Ovary (tissue), 10 donors: ENCODE measurements at places on chromosomes 2 and 18. TPM values are rescaled to one million over a fixed set of nuclear protein-coding genes. Genes with fewer than 3 reads are reported as not detected.

Gene NCKAP5
- 2.6 TPM for total RNA-seq

Gene PAX8
- total RNA-seq = 0.15 TPM

Gene CXCR4
- 2.7 TPM for total RNA-seq

Gene RTKN
- total RNA-seq = 19.2 TPM

Gene BCL11A
- total RNA-seq = 3.0 TPM

Gene TEKT4
- total RNA-seq = 0.27 TPM

Gene PMAIP1
- 0.72 TPM for total RNA-seq

Gene TWIST2
- total RNA-seq = 22.3 TPM

GRCh38 chr2:13014783-13015182, 298.0 kb downstream of the TRIB2 start:
- no peak overlapping the region for H3K4me3 ChIP-seq
- no peaks in the 10 kb centered on the region for H3K27me3 ChIP-seq
- no peak overlapping the region for H3K27ac ChIP-seq
- DNase-seq = no peak

- H3K27me3 ChIP-seq = no peaks in the 10 kb centered on the region
- H3K36me3 ChIP-seq = no peaks in the 10 kb centered on the region
- peak; percentile 41 for DNase-seq
- no peak within 1 kb of the TSS for H3K27ac ChIP-seq
Measured at GRCh38 chr18:500632-501405, at the start of gene COLEC12. COLEC12 (minus strand) TSS chr18:500701; CDS start chr18:500514, 187 bp downstream.

DNA sequence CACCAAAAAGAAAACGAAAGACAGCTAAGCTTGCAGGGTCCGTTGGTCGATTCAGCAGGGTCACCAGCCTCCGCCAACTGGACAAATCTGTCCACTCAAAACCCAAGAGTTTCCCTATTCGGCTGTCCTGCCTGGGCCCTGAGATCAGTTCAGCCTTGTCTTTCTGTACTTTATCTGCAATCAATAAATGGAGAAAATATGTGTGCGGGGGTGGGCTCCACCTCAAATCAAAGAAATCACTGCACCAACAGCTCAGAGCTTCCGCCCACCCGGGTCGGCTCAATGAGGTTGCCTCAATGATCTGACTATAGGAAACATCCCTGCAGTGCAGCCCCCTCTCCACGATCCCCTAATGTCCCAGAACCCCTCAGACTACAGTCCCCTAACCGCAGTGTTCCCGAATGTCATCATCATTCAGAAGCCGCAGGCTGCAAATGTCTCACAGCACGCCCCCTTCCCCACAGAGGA, 447 bp downstream of the GGCX start:
- no peaks in the 10 kb centered on the region for H3K27me3 ChIP-seq
- DNase-seq = no peak
- peak overlapping the region; percentile 18 for H3K27ac ChIP-seq
- H3K36me3 ChIP-seq = no peaks in the 10 kb centered on the region
- H3K4me3 ChIP-seq = peak overlapping the region; percentile 94

- H3K4me3 ChIP-seq = no peak overlapping the region
- peaks cover 12% of the 10 kb centered on the region for H3K4me1 ChIP-seq
- no peaks in the 10 kb centered on the region for H3K36me3 ChIP-seq
- no peak for DNase-seq
Measured at GRCh38 chr2:12672711-12673315, 43.9 kb upstream of the TRIB2 start.

DNA sequence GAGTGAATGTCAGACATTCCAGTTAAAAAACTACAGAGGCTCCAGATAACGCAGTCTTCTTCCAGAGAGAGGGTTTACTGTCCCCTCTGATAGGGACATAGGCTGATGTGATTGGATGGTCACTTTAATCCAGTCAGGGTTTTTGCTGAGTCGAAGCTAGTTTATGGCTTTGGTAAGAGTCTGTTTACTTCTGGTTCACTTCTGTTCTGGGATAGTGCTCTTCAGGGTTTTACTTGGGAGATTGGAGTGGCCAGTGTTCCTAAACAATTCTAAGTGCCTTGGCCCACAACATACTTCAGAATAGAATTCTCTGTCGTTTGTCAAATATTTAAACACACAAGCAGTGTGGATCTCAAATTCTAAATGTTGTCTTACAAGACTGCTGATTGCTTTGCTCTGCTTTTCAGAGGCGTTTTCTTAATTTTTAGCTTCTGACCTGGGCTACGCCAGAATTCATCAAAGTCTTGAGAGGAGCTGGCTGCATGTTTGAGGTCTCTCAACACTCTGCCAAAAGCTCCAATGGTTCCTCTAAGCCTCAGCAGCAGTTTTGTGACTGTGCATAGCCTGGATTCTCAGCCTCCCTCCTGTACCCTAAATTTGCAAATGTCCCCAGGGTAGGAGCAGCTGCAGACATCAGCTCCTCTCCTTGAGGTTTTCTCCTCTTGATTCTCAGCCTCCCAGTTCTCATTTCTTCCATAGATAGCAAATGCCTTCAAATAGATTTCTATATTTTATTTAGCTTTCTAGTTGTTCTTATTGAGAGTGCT, 105.8 kb downstream of the BABAM2 start:
- H3K4me3 ChIP-seq = no peak overlapping the region
- no peaks in the 10 kb centered on the region for H3K4me1 ChIP-seq
- no peak overlapping the region for H3K27ac ChIP-seq
- no peaks in the 10 kb centered on the region for H3K36me3 ChIP-seq
- no peak for DNase-seq

- peak overlapping the region; percentile 19 for H3K27ac ChIP-seq
- no peaks in the 10 kb centered on the region for H3K4me1 ChIP-seq
- H3K36me3 ChIP-seq = no peaks in the 10 kb centered on the region
- H3K4me3 ChIP-seq = no peak overlapping the region
Measured at GRCh38 chr18:55907453-55908175, 319.6 kb upstream of the TCF4 start.

DNA sequence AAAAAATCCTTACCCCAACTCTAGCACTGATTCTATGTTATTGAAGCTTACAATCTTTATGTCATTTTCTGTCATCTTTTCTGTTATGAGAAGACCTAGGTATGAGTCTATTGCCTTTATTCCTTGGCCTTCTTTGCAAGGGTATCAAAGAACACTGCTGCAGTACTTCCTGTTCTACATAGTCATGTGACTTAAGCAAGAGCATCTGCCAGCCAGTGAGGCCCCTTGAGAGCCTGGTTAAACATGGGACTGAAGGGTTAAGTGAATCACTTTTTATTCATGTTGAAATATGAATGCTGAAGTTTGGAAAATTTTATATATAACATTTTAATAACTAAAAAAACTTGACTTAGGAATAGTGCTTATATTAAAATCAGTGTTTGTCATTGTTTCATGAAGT, 844 bp upstream of the CPS1 start:
- no peak overlapping the region for H3K4me3 ChIP-seq
- no peaks in the 10 kb centered on the region for H3K36me3 ChIP-seq
- no peaks in the 10 kb centered on the region for H3K4me1 ChIP-seq
- no peaks in the 10 kb centered on the region for H3K27me3 ChIP-seq

GRCh38 chr2:237627441-237628246, at the start of gene LRRFIP1:
LRRFIP1 (plus strand) TSS chr2:237627587; CDS start chr2:237627645, 58 bp downstream.
- peaks cover 10% of the 10 kb centered on the region for H3K4me1 ChIP-seq
- peak within 1 kb of the TSS; percentile 77 for H3K27ac ChIP-seq
- H3K4me3 ChIP-seq = peak within 1 kb of the TSS; percentile 87
- DNase-seq = peak; percentile 66
- H3K36me3 ChIP-seq = no peaks in the 10 kb centered on the region

DNA sequence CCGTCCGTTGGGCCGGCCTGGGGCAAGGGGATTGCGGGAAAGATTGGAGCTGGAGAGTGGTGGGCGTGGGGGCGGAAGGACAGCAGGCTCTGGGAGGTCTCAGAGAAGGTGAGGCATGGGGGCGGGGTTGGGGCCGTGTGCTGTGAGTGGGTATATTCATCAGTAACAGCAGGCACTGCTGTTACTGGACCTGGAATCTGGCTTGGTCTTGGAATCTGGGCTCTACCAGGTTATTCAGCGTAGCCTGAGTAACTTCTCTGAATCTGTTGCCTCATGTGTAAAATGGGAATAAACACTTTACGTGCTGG, 435 bp downstream of the RNF181 start:
- no peaks in the 10 kb centered on the region for H3K36me3 ChIP-seq
- peak overlapping the region; percentile 74 for H3K27ac ChIP-seq
- H3K4me1 ChIP-seq = peaks cover 12% of the 10 kb centered on the region
- H3K27me3 ChIP-seq = no peaks in the 10 kb centered on the region
- DNase-seq = no peak

DNA sequence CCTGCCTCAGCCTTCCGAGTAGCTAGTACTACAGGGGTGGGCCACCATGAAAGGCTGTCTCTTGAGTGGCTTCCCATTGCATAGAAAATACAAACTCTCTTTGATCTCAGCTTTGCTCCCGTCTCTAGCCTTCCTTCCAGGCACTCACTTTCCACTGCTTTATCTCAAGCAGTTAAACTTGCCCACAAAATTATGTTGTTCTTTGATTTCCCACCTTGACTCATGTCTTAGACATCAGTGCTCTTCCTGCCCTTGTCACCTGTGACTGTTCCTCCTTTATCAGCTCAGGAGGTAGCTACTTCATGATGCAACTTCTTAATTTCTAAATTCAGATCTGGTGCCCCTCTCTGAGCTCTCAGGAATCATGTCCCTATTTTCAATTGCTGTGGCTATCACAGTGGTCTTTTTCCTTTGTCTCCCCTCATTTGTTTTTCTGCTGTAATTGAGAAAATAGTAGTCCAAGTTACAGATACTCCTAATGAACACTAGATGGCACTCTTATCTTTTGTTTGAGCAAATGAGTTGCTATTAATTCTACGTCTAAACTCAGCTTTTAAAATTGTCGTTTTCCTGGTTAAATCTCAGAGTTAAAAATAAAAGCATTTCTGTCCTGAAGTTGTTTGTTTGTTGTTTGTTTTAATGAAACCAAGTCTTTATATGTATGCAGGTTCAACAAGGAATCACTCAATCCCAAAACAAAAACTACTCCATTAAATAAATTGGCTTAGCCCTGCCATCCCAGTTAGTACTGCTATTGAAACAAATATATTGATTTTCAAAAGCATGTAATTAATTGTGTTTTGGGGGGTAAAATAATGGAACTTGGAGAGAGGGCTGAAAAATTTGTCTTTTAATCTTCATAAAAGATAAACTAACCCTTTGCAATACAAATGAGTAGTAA, 46.9 kb upstream of the GREB1L start:
- no peaks in the 10 kb centered on the region for H3K36me3 ChIP-seq
- H3K27ac ChIP-seq = no peak overlapping the region
- no peak overlapping the region for H3K4me3 ChIP-seq
- no peak for DNase-seq

GRCh38 chr2:8506746-8507145, 175.1 kb upstream of the ID2 start:
- H3K4me1 ChIP-seq = no peaks in the 10 kb centered on the region
- no peaks in the 10 kb centered on the region for H3K36me3 ChIP-seq
- H3K4me3 ChIP-seq = no peak overlapping the region
- H3K27me3 ChIP-seq = no peaks in the 10 kb centered on the region
- DNase-seq = no peak

- DNase-seq = no peak
- no peaks in the 10 kb centered on the region for H3K36me3 ChIP-seq
- H3K4me3 ChIP-seq = no peak overlapping the region
Measured at GRCh38 chr2:196884368-196884767, 42.1 kb downstream of the PGAP1 start.

DNA sequence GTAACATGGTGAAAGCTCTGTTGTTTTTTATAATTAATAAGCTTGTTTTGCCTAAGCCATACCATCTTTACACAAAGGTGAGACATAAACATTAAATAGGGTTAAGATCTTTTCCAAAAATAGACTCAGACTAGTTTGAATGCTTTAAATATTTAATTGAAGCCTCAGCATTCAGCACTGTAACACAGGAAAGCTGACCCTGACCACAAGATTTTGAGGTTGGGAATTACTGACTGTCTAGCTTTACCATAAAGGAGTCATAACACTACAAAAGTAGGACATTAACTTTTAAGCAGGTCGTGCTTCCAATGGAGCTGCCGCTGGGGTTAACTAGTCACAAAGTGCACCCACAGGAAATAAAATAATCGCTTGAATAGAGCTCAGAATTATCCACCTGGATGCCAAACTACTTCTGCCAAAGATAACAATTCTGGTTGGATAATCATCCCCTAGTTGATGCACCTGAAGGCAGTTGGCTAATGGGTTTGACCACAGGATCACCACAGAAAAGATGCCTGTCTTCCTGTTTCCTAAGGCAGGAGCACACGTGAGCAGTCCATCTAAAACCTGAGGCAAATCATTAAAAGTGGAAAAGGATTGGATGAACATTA, 106.2 kb downstream of the COBLL1 start:
- no peak overlapping the region for H3K4me3 ChIP-seq
- no peak for DNase-seq
- no peak overlapping the region for H3K27ac ChIP-seq
- H3K27me3 ChIP-seq = no peaks in the 10 kb centered on the region
- no peaks in the 10 kb centered on the region for H3K4me1 ChIP-seq

- no peak overlapping the region for H3K27ac ChIP-seq
- no peak for DNase-seq
- no peak overlapping the region for H3K4me3 ChIP-seq
- no peaks in the 10 kb centered on the region for H3K36me3 ChIP-seq
Measured at GRCh38 chr2:134845719-134846118, 7.3 kb downstream of the ACMSD start.

DNA sequence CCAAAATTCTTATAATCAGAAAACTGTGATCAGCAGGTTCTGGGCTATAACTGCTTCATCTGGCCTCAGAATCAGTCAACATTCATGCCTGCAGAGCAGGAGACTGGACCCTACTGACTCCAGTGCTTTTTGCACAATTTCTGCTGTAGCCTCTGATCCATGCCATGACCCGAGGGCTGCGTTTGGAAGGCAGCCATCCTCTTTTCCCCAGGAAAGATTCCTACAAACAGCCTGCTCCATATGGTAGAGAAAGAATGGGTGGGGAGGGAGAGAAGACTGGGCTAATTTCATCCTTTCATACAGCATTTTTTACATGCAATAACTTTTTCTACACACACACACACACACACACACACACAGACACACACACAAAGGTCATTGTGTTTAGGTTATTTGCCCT, 133.0 kb upstream of the MMADHC start:
- H3K36me3 ChIP-seq = no peaks in the 10 kb centered on the region
- H3K4me3 ChIP-seq = no peak overlapping the region
- no peak overlapping the region for H3K27ac ChIP-seq
- no peak for DNase-seq

DNA sequence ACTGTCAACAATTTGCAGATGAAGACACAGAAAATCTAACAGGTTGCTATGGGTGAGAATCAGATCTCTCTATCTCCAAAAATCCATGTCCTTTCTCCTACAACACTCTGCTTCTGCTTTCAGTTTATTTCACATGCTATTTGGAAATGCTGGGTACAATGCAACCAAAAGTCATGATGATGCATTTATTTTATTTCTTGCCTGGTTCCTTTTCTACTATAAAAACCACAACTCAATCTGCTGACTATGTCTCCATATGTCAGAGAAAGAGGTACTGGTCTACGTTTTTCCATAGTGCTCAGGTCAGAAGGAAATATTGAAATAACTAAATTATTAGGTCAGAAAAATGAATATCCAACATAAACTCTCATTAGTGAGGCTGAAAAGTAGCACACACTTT, 20.5 kb downstream of the RAD51AP2 start:
- H3K27ac ChIP-seq = no peak overlapping the region
- no peak overlapping the region for H3K4me3 ChIP-seq
- H3K27me3 ChIP-seq = no peaks in the 10 kb centered on the region
- H3K4me1 ChIP-seq = no peaks in the 10 kb centered on the region
- DNase-seq = no peak

- H3K27ac ChIP-seq = no peak overlapping the region
- no peaks in the 10 kb centered on the region for H3K27me3 ChIP-seq
- H3K4me1 ChIP-seq = no peaks in the 10 kb centered on the region
- H3K4me3 ChIP-seq = no peak overlapping the region
- DNase-seq = no peak
- no peaks in the 10 kb centered on the region for H3K36me3 ChIP-seq
Measured at GRCh38 chr18:74389991-74390390, 67.1 kb downstream of the DIPK1C start.

- no peak for DNase-seq
- no peaks in the 10 kb centered on the region for H3K36me3 ChIP-seq
- H3K27ac ChIP-seq = no peak overlapping the region
- H3K27me3 ChIP-seq = no peaks in the 10 kb centered on the region
Measured at GRCh38 chr2:76567478-76567877, 856.8 kb upstream of the GCFC2 start.
